Myocyte (in vitro differentiated cells): ENCODE measurements at places on chromosomes 3 and 15. TPM values are rescaled to one million over a fixed set of nuclear protein-coding genes. Genes with fewer than 3 reads are reported as not detected.

TMC3 gene
- not detected in 2 replicates for total RNA-seq

COL6A6 gene
- 0.10 and 0.13 TPM in 2 replicates for total RNA-seq

SEMA5B gene
- 0.08 and 0.94 TPM in 2 replicates for total RNA-seq

MYEF2 gene
- 9.1 and 15.6 TPM in 2 replicates for total RNA-seq

GRCh38 chr3:40782111-40782721 is 257.5 kb downstream of the ZNF621 start:
- no peak for DNase-seq

GRCh38 chr3:14548321-14548729 is 8.2 kb upstream of the GRIP2 start:
- DNase-seq, result peak; percentile 85

GRCh38 chr15:42490291-42490670 is 660 bp downstream of the ZNF106 start:
- DNase-seq, result peak; percentile 18

DNA sequence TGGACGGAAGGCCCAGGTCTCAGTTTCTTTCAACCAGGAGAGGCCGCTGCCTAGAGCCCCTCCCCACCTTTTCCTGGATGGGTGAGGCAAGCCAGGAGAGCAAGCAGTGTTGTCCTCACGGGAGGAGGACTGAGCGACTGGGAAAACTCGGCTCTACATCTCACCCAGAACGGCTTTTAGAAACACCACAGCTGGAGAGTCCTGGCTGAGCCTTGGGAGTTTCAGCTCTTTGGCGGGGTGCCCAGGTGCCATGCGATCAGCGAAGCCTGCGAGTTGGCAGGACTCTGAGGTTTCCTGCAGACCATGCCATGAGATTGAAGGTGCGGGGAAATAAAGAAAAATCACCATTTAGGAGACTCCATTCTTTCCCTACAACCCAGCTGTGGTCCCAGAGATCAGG is 26.0 kb downstream of the PPCDC start:
- DNase-seq, result no peak

GRCh38 chr3:162377608-162378007 is 881.0 kb downstream of the OTOL1 start:
- no peak for DNase-seq

DNA sequence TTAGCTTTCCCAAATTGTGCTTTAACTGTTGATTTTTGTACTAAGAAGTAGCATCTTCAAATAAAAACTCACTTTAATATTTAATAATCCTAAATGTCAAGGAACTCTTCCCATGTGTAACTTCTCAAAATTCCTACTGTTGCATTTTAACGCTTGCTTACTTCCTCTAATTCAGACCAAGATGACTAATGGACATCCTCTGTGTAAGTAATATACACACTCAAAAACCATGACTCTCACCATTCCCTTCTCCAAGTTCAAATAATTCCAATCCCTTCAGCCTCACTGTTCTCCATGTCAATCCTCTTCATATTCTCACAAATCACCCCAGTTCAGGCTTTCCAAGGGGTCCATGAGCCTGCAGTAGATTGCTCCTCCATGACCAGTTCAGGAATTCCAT is 13.0 kb downstream of the MRPL46 start:
- no peak for DNase-seq

- no peak for DNase-seq
These were observed 141.8 kb upstream of the ATP11B start for GRCh38 chr3:182651461-182651860.

DNA sequence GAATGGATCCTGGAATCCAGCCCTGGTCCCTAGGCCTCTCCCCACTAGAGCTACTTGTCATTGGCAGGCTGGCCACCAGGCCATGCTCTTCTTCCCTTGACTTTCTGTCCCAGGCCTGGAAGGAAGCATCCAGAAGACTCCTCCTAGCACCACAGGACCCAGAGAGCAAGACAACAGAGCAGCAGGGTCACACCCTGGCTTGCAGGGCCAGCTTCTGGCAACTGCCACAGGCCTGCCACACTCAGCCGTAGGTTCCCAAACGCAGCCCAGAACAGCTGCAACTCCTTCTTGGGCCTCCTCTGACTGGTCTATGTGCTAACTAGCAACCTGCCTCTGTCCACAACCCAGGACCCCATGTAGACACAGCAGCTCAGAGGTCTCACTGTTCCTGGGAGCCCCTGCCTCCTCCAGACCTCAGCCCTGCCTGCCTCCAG is 36.8 kb upstream of the RPL32 start:
- DNase-seq, result peak; percentile 75
